Anterior cingulate cortex (tissue), 58 donors: ENCODE measurements at places on chromosomes 3 and 15.

DNA sequence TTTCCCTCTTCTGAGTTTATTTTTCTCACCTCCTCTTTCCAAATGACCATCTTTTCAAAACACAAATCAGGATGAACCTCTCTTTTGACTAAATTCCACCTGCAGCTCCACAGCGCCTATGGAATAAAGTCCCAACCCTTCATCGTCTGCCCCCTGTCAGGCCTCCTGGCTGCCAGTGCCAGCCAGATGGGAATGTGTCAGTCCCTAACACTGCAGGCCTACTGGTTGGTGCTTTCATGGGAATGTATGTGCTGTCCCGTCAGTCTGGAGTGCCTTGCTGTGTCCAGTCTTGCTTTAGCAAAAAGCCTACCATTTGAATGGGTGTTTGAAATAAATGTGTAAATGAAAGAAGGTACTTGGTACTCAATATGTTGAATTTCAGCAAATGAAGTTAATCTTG, 310.1 kb downstream of the THSD4 start:
- DNase-seq = no peak

GRCh38 chr3:29619676-29620075, 338.8 kb downstream of the RBMS3 start:
- no peak for DNase-seq

- DNase-seq = no peak
These were observed 133.3 kb upstream of the MEF2A start for GRCh38 chr15:99432271-99433025.

DNA sequence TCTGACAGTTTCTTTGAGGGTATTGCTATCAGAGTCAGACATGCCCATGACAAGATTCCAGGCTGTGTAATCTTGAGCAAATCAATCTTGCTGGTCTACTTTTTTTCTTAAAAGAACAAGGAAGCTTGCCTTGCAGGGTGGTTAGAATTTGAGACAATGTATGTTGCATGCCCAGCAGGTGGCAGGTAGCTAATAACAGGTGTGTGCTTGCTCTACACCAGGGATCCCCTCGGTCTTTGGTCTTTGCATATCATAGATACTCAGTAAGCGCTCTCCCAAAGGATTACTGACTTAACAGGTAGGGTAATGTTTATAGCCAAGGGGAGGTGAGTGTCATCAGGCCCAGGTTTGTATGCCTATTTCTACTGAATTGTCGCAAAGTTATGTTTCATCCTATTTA, 37.3 kb downstream of the CACNA1D start:
- DNase-seq = no peak

DNA sequence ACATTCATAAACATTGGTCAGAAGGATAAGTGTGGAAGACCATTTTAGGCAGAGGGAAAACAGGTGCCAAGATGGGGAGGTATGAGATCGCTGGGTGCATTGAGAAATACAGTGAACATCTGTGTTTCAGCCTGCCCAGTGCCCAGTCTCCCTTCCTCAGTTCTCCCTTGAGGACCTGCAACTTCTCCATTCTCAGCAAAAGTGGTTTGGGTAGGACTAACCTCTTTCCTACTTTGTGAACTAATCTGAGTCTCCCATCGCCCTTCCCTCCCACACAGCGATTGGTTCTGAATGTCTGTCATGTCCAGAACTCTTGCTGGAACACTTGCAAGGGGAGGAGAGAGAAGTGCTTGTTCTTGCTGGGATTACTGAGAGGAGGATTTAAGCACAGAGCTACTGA, 10.9 kb upstream of the CCNL1 start:
- no peak for DNase-seq

DNA sequence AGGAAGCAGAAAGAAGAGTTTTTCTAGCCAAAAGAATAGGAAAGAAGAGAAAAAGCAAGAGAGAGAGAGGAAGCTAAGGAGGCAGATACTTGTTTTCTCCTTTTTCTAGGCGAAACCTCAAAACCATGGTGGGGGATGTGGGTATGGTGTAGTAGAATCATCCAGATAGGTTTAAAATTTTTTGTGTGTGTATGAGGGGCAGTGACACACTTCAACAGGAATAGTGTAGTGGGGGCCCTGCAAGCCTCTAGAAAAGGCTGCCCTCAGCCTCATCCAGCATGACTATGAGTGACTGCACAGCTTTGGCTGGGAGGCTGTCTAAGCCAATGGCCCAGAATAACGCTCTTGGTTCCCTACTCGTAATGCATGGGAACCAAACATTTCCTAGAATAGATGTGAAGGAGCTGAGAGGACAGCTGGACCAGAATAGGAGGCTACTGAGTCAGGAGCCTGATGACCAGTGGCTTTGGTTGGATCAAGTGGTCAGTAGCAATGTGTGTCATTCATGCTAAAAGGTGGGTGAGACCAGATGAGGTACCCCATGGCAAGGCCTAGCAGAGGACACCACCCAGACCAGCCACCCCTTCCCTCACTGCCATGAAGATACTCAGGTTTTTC, 24.4 kb downstream of the MOBP start:
- no peak for DNase-seq

- no peak for DNase-seq
These were observed 556.3 kb upstream of the TBL1XR1 start for GRCh38 chr3:177753451-177754155.

DNA sequence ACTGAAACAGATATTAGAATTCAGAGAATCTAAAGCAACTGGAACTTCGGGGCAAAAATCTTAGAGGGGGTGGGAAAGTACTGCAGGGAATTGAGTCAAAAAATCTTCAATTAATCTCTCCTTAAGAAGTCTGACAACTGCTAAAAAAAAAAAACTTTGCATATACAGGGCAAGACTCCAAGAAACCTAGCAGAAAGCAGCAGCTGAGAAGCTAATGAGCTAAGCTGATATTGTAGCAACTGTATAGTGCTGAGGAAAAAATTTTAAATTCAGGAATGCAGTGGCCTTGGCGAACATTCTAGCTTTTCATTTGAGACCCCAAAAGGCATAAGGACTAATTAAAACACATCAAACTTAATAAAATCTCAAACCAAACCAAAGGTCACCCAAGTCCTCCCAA, 113.6 kb downstream of the SCAPER start:
- no peak for DNase-seq

GRCh38 chr3:151925419-151925818, 52.0 kb downstream of the SUCNR1 start:
- DNase-seq = no peak

DNA sequence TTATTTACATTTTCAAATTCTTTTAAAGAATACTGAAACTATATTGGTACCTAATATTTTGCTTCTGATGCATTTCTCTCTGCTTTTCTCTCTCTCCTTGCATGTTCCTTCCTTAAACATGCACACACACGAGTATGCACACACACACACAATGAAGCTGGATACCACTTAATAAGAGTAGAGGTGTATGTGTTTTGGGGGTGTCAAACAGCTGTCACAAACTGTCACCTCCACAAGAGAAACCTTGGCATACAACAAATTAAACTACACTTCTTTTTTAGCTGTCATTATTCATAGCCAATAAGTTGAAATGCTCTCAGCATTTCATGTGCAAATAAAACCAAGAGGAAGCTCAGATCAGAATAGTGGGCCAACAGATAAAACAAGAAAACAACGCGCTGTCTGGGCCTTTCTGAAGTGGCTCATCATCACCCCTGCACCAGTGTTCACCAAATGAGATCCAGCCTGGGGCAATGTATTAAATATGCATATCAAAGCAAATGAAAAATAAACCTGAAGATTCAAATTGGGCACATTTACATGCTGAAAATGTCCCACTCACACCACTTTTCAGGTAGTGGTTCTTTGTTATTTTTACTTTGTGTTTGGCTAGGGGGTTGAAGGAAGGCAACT, 9.7 kb downstream of the MEIS2 start:
- no peak for DNase-seq

DNA sequence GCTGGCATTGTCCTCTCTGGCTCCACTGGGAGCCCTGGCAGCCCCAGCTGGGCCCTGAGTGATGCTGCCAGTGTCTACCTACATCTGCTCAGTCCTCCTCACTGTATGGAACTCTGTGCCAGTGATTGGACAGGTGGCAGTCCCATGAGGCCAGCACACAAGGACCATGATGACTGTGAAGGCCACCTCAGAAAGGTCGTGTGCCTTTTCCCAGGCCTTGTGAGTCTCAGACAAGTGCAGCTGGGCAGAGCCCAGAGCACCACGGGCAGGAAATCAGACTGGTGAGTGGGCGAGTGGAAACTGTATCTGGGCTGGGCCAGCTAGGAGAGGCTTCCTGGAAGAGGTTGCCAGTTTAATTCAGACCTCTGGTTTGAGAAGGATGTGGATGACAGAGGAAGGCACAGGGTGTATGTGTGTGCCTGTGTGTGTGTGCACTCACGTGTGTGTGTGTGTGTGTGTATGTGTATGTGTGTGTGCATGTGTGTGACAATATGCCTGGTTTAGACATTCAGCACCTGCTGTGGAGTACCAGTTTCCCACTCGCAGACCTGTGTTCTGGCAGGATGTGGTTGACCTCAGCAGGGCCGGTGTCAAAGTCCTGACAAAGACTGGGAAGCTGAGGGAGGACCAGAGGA, 7.0 kb downstream of the MAPKAPK3 start:
- DNase-seq = no peak

DNA sequence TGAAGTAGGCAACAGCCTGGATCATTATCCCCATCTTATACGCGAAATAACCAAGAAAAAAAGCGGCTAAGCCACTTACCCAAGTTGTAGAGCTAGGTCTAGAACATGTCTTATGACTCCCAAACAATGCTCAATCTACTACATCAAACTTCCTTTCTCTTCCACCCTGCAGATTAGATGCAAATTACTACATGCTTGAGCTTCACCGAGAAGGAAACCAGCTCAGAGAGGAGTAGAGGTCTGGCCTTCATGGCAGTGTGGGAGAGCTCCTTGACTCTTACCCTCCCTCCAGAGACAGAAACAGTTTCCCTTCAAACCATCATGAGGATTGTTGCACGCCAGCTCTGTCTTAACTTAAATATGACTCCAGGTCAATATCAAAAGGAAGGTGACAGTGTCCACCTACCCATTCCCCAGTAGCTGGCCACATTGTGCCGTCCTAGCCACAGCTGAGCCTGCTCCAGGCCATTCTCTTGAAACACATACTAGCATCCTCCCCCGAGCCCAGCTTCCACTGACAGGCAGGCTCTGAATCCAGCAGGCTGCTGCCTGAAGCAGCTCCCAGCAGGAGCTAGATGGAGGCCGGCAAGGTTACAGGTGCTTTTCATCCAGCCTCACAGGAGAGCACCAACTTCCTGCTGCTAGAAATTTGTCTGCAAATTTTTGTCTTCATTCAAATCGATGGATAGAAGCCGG, 56.8 kb downstream of the CPN2 start:
- no peak for DNase-seq

DNA sequence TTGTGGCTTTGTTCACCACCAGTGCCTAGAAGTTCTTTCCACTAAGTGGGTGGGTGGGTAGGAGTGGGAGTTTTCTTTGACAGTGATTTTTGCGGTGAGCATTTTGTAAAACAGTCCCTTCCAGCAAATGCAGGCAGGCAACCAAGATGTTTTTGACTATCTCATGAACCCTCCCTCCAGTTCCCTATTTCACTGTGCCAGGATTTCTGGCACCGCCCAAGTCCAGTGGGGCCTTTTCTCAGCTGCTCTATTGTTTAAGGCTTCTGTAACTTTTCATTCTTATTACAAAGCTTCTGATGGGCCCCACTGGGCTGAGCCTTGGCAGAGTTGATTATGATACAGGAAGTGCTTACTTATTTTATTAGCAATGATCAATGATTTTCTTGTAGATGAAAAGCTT, 236.0 kb downstream of the EDEM1 start:
- no peak for DNase-seq

- no peak for DNase-seq
These were observed 17.2 kb downstream of the EPHB3 start for GRCh38 chr3:184578822-184579221.

DNA sequence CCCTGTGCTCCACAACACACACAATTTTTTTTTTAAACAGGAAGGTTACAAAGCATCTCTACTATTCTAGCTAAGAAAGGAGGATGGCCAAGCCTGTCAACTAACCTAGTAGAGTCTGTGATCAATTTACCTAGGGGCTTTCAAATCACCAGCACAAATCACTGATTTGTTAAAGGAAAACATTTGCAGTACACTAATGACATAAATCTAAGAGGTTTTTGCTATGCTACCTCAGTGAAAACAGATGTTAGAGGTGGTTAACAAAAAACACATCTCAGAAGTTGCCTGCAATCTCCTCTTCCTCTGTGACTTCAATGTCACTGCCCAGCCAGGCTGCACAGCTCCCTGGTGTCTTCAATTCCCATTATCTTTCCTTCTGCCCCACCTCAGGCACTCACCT, 72.0 kb downstream of the RAD18 start:
- DNase-seq = no peak

DNA sequence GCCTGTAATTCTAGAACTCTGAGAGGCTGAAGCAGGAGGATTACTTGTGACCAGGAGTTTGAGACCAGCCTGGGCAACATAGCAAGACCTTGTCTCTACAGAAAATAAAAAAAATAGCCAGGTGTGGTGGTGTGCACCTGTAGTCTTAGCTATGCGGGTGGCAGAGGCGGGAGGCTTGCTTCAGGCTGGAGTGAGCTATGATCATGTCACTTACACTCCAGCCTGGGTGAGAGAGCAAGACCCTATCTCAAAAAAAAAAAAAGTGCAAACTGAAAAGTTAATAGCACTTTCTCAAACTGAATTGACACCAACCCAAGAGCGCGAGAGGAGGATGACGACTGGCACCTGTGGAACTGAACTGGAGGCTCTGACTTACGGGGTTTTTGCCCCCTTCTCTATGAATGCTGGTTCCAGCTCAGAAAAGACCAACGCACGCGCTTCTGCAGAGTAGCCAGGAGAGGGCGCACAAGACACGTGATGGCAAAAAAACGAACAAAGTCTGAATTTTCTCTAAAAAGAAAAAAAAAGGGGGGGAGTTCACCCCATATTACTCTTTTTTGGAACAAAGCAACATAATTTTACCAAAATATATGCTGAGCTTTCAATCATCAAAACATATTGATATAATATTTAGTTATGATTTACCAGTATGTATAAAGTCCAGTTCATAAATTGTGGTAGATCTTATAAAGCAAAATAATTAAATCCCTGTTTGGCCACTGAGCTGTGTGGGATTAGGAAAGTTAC, 23.7 kb downstream of the CFAP92 start:
- DNase-seq = no peak

GRCh38 chr3:53750253-53751210, 95.7 kb downstream of the CHDH start:
- DNase-seq = no peak

GRCh38 chr3:14565868-14566588, 25.9 kb upstream of the GRIP2 start:
- DNase-seq = no peak

DNA sequence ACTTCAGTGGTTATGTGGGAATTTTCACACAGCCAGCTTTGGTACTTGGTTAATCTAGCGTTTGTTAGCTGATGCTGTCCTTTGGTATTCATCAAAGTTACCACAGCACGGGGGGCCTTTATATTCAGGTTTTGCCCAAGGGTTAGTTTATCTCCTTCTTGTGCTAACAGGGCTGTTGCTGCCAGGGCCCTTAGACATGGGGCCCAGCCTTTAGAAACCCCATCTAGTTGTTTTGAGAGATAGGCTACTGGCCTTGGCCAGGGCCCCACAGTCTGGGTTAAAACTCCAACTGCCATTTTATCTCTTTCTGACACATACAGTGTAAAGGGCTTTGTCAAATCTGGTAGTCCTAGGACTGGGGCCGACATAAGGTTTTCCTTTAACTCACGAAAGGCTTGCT, 7.5 kb upstream of the DNAAF4 start:
- no peak for DNase-seq

- no peak for DNase-seq
These were observed 902.9 kb downstream of the EPHA3 start for GRCh38 chr3:90010341-90010740.
